Stimulated activated CD8-positive, alpha-beta memory T cell treated with anti-CD3 and anti-CD28 coated beads, Interleukin-4, amount 100 ng/mL, for 24 hours (primary cell): ENCODE measurements at places on chromosomes 11 and 22.

DNA sequence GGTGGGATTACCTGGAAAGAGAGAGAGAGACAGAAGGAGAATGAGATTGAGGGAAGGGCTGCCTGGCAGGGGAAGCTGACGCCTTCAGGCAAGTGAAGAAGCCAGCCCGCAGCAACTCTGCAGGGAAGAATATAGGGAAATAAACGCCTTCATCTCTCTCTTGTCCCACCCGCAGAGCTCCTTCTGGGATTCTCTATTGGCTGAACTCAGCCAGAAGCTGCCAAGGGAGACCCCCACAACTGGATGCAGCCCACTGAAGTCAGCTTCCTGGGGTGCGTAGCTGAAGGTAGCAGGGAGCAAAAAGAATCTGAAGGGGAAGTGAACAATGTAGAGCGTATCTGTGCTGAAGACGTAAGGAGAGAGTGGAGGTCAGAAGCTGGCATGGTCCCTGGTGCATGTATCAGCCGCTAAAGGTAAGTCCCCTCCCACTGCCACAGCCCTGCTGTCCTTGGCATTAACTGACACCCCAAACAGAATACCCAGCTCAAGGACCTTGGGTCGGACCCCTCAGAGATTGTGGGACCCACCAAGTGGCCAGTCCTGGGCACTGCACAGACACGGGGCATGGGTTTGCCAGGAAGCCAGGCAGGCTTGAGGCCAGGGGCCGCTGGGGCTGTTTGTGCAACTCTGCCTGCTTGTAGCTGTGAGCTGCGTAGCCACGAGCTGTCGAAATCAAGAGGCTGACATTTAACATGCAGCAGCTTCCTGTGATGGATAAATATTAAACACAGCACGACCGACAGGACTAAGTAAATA lies 469.9 kb downstream of the MN1 start:
- no peak for DNase-seq

GRCh38 chr11:65459552-65459951 lies 37.0 kb downstream of the NEAT1 start:
- no peak for DNase-seq

DNA sequence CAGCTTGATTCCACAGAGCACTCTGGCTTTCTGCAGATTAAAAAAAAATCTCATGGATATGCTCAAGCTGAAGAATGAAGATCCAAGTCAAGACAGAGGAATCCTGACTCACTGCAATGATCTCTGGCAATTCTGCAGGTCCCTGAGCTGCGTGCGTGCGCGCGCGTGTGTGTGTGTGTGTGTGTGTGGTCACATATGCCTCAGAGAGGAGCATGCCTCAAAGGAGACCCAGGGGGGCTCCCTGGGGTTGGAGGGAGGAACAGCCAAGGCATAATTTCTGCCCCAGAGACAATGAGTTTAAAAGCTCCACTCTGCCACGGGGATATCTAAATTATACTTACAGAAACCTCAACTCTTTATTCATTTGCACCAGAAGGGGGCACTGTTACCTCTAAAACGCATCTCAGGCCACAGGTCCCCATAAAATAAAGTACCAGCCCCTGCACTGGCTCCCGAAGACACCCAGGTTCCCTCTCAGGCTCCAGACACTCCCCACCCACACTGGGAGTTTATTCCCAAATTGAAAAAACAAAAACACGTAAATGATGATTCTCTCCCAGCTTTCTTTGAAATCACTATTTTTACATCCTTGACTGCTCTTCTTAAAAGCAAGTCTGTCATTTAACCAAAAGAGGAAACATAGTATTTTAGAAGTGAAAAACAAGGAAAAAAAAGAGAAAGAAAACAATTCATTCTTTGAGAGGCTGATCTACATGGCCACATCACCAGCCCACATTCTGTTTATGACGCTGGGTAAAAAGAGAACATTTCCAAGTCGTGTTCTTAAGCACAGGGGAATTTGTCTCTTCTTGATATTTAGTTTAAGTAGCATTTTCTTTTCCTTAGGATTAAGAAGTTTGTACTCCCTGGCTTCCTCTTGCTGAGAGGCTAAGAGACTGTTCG lies 401.0 kb downstream of the LARGE1 start:
- DNase-seq, result no peak

DNA sequence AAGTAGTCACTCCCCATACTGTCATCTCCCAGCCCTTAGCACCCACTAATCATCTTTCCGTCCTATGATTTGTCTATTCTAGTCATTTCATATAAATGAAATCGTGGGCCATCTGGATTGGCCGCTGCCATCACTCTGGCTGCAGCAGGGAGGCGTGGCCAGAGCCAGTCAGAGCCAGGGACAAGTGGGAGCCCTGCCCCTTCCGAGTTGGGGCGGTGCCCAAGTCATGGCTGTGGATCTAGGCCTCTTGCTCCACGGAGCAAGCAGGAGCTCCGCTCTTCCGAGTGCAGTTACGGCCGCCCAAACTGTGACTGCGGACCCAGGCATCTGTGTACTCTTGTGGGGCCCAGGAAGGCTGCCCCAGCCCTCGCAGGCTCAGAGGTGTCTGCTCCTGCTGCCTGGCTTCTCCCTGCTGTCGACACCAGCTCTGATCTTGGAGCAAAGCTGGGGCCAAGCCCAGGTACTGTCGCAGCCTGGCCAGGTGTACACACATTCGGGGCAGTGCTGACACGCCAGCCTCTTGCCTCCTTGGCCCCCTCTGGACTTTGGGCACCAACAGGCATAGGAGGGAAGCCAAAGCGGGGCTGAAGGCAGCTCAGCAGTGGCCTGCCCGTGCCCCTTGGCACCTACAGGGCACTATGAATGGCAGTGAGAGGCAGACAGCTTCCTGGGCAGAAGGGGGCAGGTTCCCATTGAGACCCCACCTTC lies 8.4 kb downstream of the MRPL48 start:
- DNase-seq, result no peak

DNA sequence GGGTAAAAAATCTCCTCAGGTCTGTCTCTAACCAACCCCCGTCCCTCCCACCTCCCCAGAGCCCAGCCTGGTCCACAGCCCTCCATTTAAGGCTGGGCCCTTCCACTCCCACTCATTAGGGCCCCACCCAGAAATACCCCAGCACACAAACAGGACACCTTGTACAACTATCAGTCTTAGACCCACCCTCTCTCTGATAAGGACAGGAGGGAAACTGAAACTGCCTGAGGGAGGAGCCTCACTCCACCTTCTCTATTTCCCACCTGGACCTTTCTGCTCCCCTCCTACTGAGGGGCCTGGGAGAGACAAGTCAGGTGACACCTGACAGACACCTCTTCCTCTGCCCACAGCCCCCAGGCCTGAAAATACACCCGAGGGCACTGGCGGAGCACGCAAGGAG lies 90.2 kb downstream of the PLEKHA7 start:
- no peak for DNase-seq

GRCh38 chr11:36452961-36453360 lies 57.1 kb downstream of the TRAF6 start:
- DNase-seq, result no peak

DNA sequence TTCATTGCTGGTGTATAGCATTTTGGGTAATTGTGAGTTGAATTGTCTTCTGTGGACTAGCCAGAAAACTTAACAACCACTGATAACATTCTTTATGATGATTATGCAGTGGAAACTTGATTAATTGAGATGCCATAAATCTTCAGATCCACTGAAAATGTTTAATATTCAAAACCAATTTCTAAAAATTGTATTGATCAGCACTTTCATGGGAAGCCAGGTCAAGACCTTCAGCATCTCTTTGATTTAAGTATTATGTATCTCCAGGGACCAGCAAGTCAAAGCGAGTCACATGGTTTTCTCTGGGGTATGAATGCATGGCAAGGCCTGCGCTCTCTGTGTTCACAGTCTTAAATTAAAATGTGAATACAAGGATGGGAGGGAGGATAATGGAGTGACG lies 596.9 kb downstream of the OPCML start:
- DNase-seq, result no peak

GRCh38 chr22:37008365-37008764 lies 10.9 kb downstream of the TST start:
- no peak for DNase-seq

DNA sequence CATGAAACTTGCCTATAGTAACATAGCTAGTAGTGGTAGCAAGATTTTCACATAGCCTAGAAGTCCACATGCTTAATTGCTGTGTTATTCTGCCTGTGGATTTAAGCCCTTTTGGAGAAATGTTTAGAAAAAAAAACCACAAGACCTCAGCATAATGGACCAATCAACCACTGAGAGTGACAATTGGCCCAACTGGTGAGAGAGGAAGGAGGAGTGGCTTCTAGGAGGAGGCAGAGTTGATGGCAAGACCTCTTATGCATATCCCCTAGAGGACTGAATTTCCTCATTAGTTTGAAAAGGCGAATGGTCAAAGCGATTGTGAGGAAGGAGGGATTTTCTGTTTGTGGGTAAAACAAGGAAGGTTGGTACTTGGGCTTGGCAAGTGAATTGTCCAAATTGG lies 30.6 kb downstream of the NNMT start:
- DNase-seq, result no peak

- DNase-seq, result no peak
Measured at GRCh38 chr11:114679505-114679904, 1.2 kb downstream of the NXPE2 start.

- peak; percentile 77 for DNase-seq
Measured at GRCh38 chr11:118338637-118339061, 3.9 kb downstream of the CD3D start.

GRCh38 chr22:46102159-46102558 lies 48.2 kb upstream of the PPARA start:
- DNase-seq, result no peak

DNA sequence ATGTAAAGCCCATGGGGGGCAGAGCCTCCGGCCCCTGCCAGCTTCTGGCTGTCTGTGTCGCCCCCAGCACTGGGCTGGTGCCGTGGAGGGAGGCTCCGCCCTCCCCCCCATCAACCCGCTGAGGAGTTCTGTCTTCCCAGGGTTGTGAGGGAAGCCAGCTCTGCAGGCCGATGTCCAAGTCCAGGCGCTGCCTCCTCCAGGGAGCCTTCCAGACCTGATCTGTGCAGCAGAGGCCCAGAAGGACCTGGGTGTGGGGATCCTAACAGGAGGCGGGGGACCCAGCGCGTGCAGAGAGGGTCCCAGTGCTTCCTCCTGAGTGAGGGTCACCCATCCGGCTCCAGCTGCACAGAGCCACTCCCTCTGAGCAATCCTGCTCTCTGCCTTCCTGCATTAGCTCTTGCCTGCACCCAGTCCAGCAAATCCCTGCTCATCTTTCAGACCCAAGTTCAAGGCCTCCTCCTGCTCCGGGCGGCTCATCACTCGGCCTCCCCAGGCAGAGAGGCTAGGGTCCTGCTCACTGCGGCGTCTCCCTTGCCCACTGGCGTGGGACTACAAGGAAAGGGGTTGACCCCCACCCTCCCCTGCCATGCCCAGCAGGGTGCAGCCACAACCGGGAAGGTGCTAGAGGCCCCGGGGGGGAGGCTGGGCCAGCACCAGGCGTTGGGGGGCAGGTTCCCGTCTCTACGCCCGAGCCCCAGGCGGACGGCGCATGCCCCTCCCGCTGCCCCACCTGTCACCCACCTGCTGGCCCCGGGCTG lies 16.4 kb downstream of the PRR33 start:
- DNase-seq, result no peak

DNA sequence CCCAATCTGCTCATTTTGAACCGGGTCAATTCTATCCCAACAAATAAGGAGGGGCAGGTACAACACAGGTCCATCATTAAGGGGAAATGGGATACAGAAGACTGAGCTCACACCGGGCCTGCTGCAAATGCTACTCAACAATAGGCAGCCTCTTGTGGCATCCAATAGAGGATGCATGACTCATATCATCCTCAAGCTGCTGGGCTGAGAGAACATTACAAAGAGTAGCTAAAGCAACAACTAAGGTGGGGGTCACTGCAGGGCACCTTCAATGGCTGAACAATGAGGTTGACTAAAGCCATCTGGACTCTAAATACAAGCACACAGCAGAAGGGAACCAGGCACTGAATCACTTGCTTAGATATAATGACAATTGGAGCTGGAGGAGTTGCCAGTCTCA lies 130.1 kb upstream of the SYN3 start:
- no peak for DNase-seq

DNA sequence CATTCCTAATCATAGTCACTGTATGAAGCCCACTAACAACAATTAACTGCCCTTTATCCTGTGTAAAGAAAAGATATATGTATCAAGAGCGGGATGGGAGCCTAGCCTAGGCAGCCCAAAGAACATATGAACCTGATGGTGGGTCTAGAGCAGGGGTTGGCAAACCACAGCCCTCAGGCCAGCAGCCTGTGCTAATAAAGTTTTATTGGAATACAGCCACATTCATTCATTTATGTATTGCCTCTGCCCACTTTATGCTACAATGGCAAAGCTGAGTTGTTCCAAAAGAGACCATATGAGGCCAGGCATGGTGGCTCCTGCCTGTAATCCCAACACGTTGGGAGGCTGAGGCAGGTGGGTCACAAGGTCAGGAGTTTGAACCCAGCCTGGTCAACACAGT lies 13.5 kb downstream of the PRR14L start:
- no peak for DNase-seq

DNA sequence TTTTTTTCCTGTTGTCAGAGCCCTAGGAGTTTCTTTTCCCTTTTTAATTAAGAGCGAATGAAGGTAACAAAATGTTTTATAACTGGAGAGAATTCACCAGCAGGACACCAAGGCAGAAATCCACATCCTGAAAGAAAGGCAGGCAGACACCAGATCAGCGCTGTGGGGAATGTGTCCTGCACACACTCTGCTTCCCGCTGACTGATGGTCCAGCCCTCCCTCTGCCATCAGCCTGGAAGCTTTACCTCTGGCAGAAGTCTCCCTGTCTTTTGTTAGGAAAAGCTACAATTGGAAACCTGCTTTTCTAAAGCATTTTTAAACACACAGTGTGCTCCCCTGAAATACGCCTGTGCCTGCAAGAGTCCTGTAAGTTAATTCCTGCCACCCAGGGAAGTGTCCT lies 638.5 kb downstream of the NTM start:
- DNase-seq, result no peak

- no peak for DNase-seq
Measured at GRCh38 chr11:116331381-116331780, 441.4 kb downstream of the BUD13 start.

- DNase-seq, result no peak
Measured at GRCh38 chr22:24026733-24027132, 15.6 kb downstream of the CABIN1 start.

GRCh38 chr11:62000539-62001446 lies 33.4 kb upstream of the FTH1 start:
- no peak for DNase-seq

- no peak for DNase-seq
Measured at GRCh38 chr11:57700425-57700824, 11.6 kb downstream of the MED19 start.

GRCh38 chr11:2386591-2386990 lies 9.5 kb downstream of the CD81 start:
- no peak for DNase-seq
